ENCODE measurements at places on chromosomes 7 and 10.

DNA sequence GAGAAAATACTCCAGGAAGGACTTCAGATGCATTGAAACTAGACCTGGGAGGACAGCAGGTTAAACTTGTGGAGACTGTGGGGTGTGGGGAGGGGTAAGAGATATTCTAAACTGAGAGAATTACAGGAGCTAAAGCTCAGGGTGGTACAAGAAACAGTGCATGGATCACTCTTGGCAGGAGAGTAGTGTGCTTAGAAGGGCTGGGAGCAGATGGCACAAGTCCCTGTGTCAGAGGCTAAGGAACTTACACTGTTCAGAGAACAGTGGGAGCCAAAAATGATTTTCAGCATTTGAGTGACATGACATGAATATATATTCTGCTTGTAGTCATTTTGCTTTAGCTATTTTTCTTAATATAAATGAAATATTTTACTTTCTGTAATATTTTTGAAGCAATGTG, 36.0 kb upstream of the LAMB1 start:
- no peak for DNase-seq

- DNase-seq = no peak
Measured at GRCh38 chr7:134891696-134892678, 94.3 kb upstream of the AGBL3 start.

DNA sequence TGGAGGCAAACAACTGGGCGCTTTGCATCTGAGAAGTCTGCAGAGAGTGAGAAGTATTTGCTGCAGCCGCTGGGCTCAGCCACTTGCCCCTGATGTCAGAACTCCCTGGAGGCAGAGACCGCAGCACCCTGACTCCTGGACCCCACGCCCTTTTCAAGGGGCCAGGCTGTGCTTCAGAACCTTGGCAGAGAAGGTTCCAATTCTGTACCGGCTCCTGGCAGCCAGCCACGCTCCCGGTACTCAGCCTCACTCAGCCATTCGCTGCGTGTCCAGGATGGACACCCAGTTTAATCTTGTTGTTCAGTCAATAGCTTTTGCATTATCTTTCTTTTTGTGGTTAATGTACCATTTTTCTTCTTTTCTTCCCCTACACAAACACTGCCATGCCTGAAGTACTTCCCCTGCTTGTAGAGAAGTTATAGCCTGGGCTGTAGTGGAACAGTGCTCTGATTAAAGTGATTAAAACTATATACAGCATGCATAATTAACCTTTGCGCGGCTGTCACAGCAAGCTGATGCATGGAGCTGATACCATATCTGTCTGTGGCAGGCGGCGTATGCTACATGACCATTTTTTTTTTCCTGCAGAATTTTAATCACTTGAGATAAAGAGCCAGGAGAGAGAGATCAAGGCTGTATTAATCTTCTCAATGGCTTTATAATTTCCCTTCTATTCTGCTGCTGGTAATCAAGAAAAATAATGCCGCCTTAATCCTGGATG, 578.5 kb downstream of the SDK1 start:
- no peak for DNase-seq

- DNase-seq = no peak
Measured at GRCh38 chr10:111475720-111476119, 398.9 kb downstream of the ADRA2A start.

DNA sequence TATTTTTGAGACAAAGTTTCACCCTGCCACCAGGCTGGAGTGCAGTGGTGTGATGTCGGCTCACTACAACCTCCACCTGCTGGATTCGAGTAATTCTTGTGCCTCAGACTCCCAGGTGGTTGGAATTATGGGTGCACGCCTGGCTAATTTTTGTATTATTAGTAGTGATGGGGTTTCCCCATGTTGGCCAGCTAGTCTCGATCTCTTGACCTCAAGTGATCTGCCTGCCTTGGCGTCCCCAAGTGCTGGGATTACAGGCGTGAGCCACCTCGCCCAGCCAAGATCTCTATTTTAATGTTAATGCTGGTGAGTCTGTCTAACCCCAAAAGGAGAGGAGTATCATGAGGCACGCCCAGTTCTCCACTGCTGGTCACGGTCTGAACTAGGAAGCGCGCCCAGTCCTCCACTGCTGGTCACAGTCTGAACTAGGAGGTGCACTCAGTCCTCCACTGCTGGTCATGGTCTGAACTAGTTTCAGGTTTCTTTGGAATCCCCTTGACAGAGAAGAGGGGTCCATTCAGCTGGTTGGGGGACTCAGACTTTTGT, 5.6 kb upstream of the LRRC27 start:
- DNase-seq = no peak

GRCh38 chr7:94228678-94229077, 166.0 kb upstream of the COL1A2 start:
- DNase-seq = no peak

- no peak for DNase-seq
Measured at GRCh38 chr10:57992321-57993077, 275.2 kb downstream of the IPMK start.

- no peak for DNase-seq
Measured at GRCh38 chr7:48781752-48782151, 142.6 kb upstream of the CDC14C start.

- no peak for DNase-seq
Measured at GRCh38 chr7:99041526-99041925, 102.4 kb downstream of the SMURF1 start.

DNA sequence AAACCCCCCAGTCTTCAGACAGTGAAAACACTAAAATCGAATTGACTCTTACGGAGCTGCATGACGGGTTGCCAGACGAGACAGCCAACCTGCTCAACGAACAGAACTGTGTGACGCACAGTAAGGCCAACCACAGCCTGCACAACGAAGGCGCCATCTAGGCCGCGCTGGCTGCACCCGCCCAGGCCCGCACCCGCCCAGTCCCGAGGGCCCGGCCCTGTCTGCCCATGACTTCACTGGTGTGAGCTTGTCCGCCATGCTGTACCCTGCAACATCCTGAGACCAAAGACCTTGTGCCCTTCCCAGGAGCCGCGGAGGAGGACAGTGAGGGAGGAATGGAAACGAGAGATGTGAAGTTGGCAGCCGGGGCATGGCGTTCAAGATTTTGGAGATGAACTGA, 116.1 kb downstream of the NT5C2 start:
- DNase-seq = no peak

DNA sequence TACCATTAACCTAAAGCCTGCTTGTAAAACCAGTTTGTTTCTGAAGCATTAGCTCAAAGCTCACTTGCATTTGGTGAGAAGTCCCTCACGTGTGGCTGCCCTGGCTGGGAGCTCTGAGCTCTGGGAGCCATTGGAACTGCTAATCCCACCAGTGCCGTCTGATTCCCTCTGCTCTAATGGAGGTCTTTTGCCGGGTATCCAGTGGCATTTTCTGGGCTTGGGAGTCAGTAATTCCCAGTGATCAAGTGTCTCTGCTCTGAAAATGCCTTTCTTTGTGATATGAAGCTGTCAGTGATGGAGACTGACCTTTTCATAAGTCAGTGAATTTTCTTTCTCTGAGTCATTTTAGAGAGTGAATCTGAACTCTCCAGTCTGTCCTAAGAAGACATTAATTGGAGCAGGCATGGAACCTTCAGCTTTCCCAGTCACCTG, 36.9 kb upstream of the FAM20C start:
- no peak for DNase-seq

GRCh38 chr10:118672766-118673715, 77.6 kb upstream of the PRLHR start:
- DNase-seq = no peak

DNA sequence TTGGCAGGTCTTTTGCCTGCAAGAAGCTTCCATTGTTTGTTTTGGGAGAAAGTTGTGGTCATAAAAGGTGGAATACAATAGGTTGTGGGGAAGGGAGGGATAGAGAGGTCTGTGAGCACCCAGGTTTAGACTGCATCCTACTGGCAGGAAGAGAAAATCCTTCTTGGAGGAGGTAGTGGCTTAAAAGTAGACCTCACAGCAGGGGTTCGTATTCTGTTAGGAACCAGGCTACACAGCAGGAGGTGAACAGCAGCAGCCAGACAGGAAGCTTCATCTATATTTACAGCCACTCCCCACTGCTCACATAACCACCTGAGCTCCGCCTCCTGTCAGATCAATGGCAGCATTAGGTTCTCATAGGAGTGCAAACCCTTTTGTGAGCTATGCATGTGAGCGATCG, 245.3 kb downstream of the NSUN6 start:
- no peak for DNase-seq

- DNase-seq = no peak
Measured at GRCh38 chr10:124989526-124989925, 47.6 kb downstream of the ZRANB1 start.

DNA sequence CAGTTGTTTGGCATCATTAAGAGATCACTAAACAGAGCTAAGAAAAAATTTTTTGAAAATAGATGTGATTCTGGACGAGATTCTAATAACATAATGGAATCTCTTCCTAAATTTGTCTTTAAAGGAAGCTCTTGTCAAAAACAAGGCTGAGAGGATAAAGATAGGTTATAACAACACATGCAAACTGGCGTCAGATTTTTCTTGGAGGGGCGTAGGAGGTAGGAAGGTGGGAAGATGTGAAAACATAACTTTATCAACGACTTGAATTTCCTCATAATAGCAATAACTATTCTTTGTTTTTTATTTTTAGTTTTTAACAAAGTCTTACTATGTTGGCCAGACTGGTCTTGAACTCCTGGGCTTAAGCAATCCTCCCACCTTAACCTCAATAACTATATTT, 31.8 kb upstream of the JCAD start:
- no peak for DNase-seq

- DNase-seq = no peak
Measured at GRCh38 chr10:75613685-75614504, 182.5 kb downstream of the LRMDA start.

GRCh38 chr7:114929570-114929969, 7.7 kb downstream of the MDFIC start:
- DNase-seq = no peak

- DNase-seq = no peak
Measured at GRCh38 chr10:69655868-69656555, 26.0 kb downstream of the FAM241B start.

GRCh38 chr7:27199849-27200760, at the start of gene HOXA13:
HOXA13 (minus strand) TSS chr7:27200091; CDS start chr7:27200077, 14 bp downstream.
- DNase-seq = no peak

GRCh38 chr10:71077796-71078453, 134.4 kb upstream of the UNC5B start:
- no peak for DNase-seq

- no peak for DNase-seq
Measured at GRCh38 chr7:158803367-158803969, 25.8 kb downstream of the ESYT2 start.

GRCh38 chr10:51852297-51852696, 152.9 kb upstream of the CSTF2T start:
- DNase-seq = no peak

GRCh38 chr7:91826377-91826776, 54.1 kb downstream of the MTERF1 start:
- DNase-seq = no peak

DNA sequence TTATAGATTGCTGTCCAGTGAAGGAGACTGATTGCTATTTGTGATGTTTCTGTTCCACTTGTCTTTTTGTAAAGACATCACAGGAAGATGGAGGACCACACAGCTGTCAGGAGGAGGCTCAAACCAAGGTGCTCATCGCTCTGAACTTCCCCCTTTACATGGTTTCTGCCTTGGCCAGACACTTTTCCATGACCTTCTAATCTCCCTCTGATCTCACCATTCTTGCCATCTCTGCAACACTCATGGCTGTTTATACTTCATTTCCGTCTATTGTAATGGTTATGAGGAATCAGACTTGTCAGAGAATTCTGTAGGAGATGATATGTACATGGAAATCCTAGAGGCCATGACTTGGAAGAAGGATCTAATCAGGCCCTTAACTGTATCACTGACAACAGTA, 1.7 kb upstream of the TAS2R5 start:
- DNase-seq = no peak

GRCh38 chr7:56046721-56047445, 4.4 kb downstream of the PSPH start:
- DNase-seq = no peak

GRCh38 chr7:130845581-130846085, 111.6 kb upstream of the KLF14 start:
- no peak for DNase-seq

- no peak for DNase-seq
Measured at GRCh38 chr7:115914951-115915350, 115.6 kb downstream of the TFEC start.

DNA sequence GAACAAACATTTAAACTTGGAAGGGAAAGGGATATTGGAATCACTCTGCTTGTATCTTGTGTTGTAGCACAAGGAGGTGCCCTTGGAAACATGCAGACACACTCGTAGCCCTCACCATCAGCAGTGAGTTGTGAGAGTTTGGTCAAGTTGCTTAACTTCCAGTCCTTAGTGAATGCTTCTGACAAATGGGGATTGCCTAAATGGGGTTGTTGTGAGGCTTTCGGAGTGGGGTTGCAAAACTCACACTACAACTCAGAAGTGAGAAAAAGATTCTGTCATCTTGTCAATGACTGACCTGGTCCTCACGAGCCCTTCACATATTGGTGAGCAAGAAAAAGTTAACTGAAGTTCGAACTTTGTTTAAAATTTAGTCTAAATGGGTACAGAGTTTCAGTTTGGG, 29.0 kb upstream of the GSDME start:
- no peak for DNase-seq

- no peak for DNase-seq
Measured at GRCh38 chr7:125256446-125256845, 326.8 kb upstream of the POT1 start.

- DNase-seq = no peak
Measured at GRCh38 chr10:1661859-1662437, 75.4 kb downstream of the ADARB2 start.

- DNase-seq = no peak
Measured at GRCh38 chr7:107922886-107923285, 31.9 kb downstream of the DLD start.

DNA sequence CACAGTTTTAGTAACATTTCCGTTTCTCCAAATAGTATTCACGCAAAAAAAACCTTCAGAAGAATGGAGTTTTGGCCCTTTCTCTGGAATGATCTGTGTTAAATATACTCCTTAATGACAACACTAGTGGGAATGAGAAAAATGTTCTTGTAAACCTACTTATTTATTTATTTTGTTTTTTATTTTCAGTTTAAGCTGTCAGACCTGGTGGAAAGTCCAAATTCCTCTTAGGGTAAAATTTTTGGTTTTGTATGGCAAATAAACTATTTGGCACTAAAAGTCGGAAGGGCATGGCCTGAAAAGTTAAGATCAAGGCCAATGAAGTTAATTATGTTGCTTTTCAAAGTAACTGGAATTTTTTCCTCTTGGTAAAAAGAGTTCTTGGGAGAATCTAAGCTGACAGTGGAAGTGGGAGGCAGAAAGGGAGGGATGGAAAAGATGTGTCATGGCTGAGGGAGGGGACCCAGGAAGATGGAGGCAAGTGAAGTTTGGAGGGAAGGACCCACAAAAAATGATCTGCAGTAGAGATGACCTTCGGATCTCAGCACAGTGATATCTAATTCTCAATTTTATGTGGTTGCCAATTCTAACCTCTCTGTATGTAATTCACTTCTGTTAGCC, 33.5 kb upstream of the VPS41 start:
- no peak for DNase-seq

- no peak for DNase-seq
Measured at GRCh38 chr7:84113906-84114850, 80.4 kb downstream of the SEMA3A start.
